ENCODE measurements at places on chromosomes 11 and 22.

DNA sequence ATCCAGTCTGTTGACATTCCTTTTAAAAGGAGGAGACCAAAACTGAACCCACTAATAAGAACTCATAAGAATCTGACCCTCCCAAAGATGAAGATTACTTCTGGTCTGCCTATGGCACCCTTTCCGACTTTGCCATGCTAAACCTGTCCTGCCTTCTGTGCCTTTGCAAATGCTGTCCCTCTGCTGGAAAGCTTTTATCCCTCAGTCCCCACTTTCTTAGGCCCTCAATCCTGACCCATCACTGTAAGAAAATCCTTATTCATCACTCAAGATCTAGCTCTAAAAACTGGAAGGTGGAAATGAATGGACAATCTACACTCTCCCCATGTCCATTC, 10.4 kb downstream of the MPZL3 start:
- no peak for DNase-seq

- DNase-seq, result no peak
Observed at GRCh38 chr11:119378851-119379465, 2.5 kb downstream of the USP2 start.

DNA sequence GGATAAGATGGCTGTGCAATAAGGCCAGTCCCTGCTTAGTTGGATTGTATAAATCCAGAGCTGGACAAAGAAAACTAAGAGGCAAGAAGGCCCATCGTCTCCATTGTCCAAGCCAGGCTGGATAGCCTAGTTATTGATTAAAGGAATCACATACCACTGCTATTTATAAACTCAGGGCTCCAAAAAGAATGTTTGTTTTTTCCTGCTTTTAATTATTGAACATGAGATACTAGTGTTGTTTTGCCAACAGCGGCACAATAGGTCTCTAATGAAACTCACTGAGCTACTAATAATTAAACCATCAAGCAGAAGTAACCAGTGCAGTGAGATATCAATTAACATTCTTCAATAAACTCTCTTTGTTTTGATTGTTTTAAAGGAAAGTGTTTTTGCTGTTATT, 259.7 kb downstream of the INSC start:
- no peak for DNase-seq

- DNase-seq, result no peak
Observed at GRCh38 chr11:4466131-4466870, 16.1 kb upstream of the OR52K1 start.

GRCh38 chr11:116336540-116336939, 436.2 kb downstream of the BUD13 start:
- DNase-seq, result no peak

Measured in stimulated activated CD8-positive, alpha-beta memory T cell treated with anti-CD3 and anti-CD28 coated beads, Interleukin-15, amount 100 ng/mL, for 24 hours (primary cell).